ENCODE measurements at places on chromosomes 6 and 20.
A peak's percentile ranks its signal among the peaks of the same experiment; 100 is the strongest.

DNA sequence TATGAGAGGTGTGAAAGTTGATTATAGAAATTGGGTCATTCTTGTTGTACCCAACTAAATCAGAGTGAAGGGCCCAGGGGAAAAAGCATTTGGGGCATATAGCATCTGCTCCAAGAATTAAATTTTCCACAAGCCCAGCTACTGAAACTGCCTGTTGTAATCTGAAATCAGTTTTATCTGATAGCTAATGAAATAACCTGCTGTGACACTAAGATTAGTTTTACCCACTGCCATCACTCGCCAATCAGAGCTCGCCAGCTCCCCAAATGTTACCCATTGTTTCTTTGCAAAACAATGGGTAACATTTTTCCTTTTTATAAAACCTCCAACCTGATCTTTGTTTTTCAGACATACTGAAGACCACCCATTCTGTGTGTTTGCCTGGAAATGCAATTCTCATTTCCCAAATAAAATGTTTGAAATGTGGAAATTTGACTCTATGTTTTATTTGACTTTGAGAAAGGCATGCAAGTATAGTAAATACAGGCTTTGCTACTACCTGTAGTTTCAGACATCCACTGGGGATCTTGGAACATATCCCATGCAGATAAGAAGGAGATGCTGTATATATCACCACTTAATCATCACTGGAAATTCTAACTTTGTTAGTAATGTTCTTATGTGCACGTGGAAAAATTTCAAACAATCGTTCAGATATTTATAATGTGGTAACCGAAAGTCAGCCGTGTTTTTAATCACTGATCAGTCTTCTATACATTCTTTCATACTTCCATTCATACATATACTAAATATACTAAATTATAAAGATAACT is 6.3 kb upstream of the AHI1 start:
- DNase-seq: no peak

DNA sequence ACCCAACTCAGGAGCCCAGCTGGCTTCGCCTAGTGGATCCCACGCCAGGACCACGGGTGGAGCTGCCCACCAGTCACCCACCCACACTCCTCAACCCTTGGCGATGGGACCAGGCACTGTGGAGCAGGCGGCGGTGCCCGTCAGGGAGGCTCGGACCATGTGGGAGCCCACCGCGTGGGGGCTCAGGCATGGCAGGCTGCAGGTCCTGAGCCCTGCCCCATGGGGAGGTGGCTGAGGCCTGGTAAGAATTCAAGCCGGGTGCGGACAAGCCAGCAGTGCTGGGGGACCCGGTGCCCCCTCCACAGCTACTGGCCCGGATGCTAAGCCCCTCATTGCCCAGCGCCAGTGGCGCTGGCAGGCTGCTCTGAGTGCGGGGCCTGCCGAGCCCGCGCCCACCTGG is 123.1 kb upstream of the LGSN start:
- DNase-seq: no peak

DNA sequence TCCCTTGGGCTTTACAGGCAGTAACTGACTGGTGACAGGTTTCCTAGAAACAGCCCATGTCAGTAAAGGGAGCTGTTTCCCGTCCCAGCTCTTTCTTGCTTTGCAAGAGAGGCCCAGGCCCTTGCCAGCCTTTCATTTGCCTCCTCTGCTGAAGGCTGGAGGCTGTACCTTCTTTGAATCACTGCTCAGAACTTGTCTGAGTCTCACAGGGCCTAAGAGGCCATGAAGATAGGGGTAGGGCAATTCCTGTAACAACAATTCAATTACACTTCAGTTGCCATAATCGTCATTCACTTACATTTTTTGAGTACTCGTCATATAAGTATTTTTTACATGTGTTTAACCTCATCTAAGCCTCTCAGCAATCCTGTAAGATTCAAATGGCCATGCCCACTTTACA is 25.9 kb upstream of the MAFB start:
- DNase-seq: no peak

GRCh38 chr6:12224251-12224650 is 65.9 kb upstream of the EDN1 start:
- no peak for DNase-seq

DNA sequence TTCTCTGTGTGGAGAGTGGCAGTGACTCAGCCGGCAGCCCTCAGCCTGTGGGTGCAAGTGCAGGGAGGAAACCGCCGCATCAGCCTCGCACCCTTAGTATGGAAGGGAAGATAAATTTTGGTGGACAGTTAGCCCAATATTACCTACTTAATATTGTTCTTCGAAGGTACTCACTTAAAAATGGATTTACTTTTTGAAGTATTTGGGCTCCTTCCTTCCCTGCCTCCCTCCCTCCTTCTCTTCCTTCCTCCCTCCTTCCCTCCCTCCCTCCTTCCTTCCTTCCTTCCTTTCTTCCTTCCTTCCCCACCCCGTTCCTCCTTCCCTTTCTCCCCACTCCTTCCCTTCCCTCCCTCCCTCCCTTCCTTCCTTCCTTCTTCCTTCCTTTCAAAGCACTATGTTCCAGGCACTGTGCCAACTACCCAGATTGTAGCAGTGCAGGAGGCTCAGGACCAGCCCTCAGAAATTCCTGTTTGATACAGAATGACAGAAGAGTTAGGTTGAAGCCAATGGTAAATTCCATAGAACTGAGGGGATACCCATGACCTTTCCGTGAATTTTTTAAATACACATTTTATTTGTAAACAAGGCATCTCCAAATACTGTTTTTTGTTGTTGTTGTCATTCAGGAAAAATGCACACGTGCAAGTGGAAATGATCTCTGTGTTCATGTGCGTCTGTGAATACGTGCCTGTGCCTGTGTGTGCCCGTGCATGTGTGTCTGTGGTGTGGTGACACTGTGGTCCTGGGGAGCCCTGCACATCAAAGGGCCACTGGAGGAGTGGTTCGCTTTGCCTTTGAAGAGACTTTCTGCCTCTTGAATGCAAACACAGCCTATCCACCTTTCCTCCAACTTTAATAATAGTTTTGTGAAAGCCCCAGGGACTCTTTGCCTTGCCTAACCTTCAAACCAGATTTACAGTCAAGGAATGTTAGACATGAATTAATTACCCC is 141.7 kb downstream of the EDN3 start:
- DNase-seq: no peak

DNA sequence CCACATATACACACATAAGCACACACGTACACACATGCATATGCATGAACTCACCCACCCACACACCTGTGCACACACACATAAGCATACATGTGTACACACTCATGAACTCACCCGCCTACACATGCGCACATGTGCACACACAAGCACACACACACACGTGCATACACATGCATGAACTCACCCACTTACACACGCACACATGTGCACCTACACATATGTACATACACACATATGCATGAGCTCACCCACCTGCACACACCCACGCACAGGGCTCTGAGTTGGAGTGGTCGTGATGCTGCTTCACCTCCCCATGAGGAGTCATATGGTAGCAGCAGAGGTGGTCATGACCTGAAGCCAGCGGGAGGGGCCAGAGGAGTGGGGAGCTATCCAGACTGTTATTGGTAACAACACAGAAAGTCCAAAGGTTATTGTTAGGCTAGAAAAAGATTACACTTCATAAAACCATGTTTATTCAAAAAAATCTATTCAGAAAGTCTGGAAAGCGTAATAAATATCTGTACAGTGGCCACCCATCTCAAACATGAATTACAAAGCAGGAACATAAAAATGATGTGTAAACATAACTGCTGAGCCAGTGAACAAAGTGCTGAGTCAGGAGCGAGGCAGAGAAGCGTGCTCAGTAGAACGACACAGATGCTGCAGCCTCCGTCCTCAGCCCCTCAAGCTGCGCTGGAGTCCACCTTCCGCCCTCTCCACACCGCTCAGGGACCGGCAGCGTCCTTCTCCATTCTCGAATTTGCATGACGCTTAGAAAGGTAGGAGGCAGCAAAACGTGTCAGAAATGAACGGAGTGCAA is 26.4 kb upstream of the MPC1 start:
- no peak for DNase-seq

DNA sequence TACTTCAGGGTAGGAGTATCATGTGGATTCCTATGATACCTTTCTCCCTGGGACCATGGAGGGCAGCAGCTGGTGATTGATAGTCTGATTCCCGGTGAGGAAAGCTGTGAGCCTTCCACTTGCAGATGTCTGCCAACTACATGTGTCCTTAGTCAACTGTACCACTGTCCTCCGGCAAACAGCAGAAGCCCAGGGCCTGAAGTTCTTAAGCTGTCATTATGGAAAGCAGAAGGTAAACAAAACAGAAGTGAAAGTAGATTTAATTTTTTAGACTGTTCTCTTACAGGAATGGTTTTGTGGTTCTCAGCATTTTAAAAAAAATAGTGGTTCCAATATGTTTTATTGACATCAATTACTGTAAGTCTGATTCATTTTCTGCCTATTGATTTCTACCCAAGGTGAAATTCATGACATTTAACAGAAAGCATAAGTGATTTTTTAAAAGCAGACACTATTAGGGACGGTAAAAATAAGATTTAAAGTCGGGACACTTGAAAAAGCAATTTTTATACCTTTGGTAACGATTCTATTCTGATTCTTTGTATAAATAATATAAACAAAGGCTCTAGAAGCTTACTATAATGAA is 36.6 kb downstream of the PTPN1 start:
- no peak for DNase-seq

- DNase-seq: no peak
Observed at GRCh38 chr6:97195117-97195516, 87.9 kb downstream of the MMS22L start.

DNA sequence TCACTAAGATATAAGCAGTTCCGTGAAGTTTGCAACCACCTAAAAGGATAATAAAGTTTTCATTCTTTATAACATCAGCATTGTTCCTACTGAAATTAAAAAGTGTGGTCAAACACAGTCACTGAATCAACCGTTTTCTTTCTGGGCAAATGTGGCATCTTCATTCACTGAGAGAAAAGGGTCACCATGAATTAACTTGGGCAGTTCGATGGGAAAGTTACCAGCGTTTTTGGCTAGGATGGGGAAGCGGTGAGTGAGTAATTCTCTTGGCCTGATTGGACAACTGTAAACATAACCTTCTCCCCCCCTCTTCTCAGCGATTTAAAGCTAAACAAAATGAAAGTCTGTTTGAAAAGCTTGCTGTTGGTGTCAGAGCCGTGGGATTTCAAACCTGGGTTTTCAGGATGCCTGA is 181.8 kb downstream of the SASH1 start:
- no peak for DNase-seq

DNA sequence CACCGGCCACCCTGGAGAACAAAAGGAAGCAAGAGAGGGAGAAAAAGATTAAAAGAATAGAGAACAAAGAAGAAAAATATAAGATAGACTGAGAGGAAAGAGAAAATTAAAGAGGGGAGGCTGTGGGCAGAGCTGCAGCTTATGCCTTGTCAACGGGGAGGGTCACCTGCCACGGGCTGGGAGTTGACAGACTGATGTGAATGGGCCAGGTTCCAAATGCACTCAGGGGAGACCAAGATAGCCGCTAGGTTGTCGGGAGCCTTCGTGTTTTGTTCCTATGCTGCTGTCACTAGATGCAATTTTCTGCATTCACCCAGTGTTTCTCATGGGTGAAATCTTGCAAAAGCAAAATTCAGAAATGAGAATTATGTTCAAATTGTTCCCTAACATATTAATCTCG is 119.6 kb upstream of the MTHFD1L start:
- no peak for DNase-seq

- DNase-seq: peak; percentile 62
Observed at GRCh38 chr6:4732691-4733315, 43.4 kb upstream of the CDYL start.

Measured in smooth muscle cell of the brain vasculature (primary cell).